ENCODE measurements at places on chromosomes 12 and 14.
A peak's percentile ranks its signal among the peaks of the same experiment; 100 is the strongest.

DNA sequence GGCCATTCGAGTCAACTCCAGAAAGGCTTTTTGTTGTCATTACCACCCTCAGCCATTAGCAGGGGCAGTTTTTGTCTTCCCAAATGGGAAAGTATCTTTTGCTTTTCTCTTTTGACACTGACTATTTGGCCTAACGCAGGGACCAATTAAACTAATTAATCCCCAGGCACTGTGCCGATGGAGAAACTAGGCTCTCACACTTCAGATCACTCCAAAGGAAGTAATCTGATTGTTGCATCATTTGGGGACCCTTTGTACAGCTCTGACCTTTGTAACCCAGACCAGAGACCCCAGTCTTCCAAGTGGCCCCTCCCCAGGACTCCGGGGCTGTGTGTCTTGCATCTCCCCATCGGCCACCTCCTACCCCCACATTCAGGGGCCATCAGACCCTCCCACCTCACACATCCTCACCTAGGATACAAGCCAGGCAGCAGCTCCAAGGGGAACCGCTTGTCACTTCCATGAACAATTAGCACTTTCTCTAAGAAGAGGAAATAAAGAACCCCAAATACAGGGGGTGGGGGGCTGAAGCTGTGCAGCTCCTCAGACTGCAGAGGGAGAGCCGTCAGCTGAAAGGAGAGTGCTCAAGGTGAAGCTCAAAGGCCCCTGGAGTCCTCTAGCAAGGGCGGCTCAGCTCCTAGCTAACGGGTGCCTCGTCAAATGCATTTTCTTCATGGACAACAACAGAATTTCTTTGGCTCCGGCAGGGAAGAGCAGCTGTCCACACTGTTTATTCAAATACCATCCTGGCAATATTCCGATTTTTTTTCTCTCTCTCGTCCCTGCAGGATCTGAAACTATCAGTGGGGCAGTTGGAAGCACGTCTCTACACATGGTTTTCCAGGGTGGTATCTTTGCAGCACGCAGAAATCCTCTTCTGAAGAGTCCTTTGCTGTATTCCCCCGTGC is 64.3 kb upstream of the DIO3 start:
- no peak for DNase-seq

GRCh38 chr14:38065106-38065762 is 142.5 kb upstream of the SSTR1 start:
- no peak for DNase-seq

GRCh38 chr12:12853435-12853834 is 37.9 kb upstream of the GPRC5A start:
- no peak for DNase-seq

DNA sequence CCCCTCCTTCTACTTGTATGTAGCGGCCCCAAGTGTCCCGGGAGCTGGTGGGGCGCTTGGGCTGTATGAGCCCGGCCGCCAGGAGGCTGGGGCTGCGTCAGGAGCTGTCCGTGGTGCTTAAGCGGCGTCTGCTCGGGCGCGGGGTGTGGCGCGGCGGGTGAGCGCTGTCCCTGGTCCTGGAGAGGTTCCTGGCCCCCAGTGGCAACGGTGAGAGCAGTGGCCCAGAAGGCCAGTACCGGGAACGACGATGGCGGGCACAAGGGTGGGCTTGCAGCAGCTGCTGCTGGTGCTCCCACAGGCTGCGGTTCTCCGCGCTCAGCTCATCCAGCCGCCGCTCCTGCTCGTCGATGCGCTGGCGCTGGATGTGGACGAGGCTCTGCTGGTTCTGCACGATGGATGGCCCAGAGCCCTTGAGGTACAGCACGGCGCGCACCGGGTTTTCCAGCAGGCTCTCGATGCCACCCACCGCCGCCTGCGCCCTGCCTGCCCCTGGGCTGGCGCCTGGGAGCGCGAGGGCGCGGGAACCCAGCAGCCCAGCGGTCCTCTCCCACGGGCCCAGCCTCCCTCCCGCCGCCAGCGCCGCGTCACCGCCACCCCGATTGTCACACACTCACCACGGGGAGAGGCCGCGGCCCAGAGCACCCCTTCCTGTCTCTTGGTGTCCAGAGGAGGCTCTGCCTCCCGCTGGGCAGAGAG is 41.9 kb upstream of the FKBP4 start:
- peak; percentile 63 for DNase-seq

- no peak for DNase-seq
Observed at GRCh38 chr12:43102546-43103264, 449.3 kb downstream of the ADAMTS20 start.

DNA sequence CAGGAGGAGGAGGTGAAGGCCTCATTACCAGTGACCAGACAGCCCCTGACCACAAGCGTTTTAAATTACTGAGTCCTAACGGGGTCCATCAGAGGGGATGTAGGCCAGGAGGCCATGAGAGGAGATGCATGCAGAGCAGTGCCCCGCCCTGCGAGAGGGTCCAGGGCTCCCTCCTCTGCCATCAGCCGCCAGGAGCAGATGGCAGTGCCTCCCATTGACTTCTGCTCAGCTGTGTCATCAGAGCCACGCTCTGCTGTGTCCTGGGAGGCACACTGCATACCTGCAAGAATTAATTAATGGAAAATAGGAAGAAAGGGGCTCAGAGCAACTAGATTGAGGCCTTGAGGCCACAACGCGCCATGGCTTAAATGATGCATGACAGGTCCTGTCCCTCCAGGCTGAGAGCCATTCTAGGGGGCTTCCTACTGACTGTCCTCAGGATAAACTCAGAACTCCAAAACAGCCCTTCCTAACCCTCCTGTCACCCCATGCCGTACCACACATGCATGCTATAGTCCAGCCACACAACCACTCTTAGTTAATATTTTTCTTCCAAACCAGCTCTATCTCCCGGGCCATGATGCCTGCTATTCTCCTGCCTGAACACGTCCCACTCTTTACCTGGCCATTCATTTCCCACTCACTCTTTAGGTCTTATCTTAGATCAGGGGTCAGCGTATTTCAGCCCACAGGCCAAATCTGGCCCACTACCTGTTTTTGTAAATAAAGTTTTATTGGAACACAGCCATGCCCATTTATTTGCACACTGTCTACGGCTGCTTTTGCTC is 235.8 kb downstream of the KSR2 start:
- DNase-seq = no peak

- no peak for DNase-seq
Observed at GRCh38 chr12:124279846-124280360, 15.0 kb upstream of the RFLNA start.

DNA sequence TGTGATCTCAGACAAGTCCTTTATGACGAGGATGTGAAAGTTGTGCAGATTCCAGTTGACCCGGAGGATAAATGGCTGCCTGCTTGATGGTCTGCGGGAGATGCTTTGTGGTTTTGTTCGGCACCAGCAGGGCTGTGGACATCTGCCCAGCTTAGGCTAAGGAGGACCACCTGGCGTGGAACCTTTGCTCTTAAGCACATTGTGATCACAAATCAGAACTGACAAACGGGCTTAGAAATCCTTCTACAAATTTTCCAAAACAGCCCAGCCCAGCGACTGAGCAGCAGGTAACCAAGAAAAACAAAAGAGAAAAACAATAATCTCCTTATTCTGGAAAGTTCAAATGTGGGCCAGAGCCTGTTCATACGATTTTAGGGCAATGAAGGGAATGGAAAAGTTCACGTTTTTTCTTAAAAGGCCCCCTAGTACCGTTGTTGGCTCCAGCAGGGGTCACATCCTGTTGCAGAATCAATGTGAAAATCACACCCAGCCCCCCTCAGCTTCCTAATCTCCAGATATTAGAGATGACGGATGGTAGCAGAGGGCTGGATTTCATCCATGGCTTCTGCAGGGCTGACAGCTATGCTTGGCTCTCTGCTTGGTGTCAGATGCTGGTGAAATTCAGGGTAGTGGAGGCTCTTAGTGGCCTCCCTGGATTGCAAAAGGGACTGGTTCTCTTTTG is 81.1 kb upstream of the RFLNA start:
- DNase-seq = no peak

All from hepatic stellate cell (primary cell).